ENCODE measurements at places on chromosomes 3 and 15.

DNA sequence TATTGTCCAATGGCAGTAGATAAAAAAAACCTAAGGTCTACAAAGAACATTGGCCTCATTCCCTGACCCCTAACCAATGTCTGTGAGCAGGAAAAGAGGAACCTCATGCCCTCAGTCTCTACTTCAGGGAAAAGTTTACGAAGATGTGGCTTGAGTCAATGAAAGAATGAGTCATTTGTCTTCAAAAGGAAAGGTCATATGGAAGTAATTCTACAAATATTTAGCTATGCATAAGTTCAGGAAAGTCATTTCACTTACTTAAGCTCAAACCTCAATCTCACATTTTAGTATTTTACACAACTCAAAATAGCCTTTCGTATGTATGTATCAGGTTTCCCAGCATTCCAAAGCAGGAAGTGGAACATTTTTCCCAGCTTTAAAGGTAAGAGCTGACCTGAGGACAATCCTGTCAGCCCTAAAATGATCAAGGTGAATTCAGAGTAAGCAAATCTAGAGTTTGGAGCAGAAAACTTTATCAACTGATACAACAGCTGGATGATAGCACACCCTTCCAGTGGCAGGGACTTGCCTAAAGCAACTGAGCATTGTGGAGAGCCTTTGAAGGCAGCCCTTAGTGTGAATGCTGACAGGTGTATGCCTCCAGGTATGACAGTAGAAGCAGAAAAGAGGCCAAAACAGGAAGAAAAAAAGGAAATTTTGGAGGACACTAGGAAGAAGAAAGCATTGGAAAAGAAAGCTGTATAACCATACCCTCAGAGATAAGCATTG is 53.9 kb upstream of the ACKR4 start:
- DNase-seq: no peak

DNA sequence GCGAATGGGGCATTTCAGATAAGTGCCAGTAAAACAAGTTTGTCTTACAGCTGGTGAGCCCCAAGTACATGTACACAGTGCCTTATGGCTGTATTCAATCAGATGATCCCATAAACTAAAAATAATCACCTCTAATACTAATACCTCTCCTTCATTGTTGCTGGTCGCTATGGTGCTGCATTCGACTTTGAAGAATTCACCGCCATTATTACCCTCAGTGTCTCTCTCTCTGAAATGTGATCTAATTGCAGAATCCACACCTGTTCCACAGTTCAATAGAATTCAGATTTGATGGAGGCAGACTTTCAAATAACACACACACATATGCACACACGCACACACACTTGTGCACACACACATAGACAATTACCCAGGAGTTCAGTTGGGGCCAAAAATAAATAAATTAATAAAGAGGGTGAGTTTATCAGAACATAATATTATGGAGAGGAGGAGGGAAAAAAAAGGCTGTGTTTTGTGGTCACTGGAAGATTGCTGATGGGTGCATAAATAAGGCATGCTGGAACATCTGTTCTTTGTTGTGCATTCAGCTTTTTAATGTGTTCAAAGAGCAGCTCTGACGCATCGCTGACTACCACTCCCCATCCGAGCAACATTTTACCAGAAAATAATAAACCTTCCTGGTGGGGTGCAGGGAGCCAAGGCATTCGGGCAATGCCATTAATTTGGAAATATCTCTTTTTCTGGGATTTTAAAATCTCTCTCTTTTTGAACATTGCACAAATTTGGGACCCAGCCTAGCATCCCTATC is 235.7 kb downstream of the SATB1 start:
- no peak for DNase-seq

DNA sequence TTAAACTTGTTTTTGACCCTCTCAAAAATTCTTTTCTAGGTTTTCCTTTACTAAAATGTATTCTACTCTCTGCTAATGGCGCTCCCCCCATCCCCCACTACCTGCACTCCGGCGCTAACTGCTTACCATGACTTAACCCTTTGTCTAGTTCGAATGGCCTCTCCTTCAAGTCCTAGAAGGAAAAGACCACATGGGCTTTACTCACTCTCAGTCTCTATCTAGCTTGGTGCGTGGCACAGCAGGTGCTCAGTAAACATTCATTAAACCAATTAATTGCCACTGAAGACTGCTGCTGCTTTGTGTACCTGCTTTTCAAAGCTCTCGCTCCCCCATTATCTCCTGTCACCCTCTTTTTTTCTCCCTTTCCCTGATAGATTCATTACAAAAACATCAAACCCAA is 457.7 kb upstream of the THRB start:
- no peak for DNase-seq

DNA sequence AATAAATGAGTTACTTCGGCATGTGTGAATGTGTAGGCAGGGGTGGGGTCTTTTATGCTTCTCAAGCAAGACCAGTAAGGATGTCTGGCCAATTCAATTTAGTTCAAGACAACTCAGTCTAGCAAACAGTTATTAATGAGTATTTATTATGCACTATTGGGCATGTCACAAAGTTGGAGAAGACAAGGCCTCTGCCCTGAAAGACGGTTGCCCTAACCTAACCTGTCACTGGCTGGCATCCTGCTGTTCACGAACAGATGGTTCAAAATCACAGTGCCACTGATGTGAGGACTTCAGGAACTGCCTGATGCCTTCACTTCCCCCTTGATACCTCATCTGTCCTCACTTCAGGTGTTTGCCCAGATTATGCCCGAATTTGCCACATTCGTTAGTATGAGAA is 217.8 kb downstream of the SOX2 start:
- no peak for DNase-seq

DNA sequence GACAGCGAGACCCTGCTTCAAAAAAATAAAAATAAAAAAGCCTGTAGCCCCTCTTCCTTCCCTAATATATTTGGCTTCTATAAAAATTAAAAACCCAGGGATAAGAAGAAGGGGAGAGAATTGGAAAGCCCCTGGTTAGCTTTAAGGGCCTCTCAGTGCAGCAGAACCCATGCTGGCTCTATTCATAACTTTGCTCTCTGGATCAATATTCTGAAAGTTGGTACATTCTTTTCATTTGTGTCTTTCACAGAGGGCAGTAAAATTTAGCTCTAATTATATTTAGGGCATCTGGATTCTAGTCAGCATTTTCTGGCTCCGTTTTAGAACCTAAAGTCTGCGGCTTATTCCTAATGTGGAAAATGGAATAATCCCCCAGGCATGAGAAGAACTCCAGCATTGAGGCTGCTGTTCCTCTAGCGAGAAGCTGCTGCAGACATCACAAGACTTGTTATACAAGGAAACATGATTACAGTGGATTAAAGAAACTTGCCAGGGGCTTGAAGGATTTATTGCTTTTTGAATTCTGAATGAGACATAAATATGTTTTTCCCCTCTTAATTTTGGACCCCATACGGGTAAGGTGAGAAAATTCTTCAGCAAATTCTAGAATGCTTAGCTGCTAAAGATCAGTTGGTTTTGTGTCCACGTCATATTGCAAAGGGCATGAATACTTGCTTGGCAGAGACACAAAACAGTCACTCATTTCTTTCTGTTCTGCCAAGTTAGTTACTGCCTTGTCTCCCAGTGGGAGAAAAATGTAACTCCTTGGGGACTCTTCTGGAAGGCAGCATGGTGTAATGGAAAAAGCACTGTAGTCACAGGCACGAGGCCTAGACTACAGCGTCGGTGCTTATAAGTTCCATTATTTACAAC is 177.7 kb downstream of the VGLL4 start:
- no peak for DNase-seq

DNA sequence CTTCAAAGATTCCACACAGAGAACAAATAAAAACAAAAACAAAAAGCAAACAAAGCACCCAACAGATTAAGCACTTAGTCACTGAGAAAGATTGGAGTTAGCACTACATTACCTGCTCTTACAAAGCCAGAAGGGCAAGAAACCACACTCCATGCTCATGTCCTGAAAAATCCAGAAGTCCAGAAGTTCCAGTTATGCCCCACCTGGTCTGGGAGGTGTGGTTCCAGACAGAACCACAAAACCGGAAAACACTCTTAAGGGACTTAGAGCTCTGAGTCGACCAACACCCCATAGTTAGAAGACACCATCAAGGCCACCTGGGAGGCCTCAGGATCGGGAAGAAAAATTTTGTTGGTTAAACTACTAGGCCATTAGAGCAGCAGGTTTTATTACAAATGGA is 88.9 kb downstream of the TNIK start:
- DNase-seq: no peak

DNA sequence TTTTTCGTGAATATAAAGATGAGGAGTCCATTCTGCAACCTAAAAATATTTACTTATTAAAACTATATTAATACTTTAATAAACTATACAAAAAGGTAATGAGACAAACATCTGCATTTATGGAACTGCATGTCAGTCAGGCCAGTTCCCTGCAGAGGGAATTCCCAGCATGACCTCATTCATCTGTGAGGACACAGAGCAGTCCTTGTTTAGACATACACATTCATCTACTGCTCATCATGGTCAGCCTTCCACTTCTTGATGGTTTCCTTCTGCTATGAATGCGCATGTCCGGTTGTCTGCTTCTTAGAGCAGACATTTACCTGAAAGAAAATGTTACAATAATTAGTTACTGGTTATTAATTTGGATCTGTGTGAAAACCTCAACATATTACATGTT is 3.3 kb upstream of the ACTR8 start:
- DNase-seq: no peak

- DNase-seq: no peak
Observed at GRCh38 chr15:28107904-28108275, 8.8 kb upstream of the OCA2 start.
